Liver (tissue), 10 donors: ENCODE measurements at places on chromosomes 2 and 18. TPM values are rescaled to one million over a fixed set of nuclear protein-coding genes. Genes with fewer than 3 reads are reported as not detected.
A peak's percentile ranks its signal among the peaks of the same experiment; 100 is the strongest.

- no peak overlapping the region for H3K27ac ChIP-seq
- H3K4me3 ChIP-seq = no peak overlapping the region
- no peaks in the 10 kb centered on the region for H3K27me3 ChIP-seq
- DNase-seq = no peak
- H3K4me1 ChIP-seq = no peaks in the 10 kb centered on the region
These were observed 4.8 kb upstream of the IGFBP5 start for GRCh38 chr2:216700088-216700567.

The KIF5C gene
- total RNA-seq = 0.14 TPM

DNA sequence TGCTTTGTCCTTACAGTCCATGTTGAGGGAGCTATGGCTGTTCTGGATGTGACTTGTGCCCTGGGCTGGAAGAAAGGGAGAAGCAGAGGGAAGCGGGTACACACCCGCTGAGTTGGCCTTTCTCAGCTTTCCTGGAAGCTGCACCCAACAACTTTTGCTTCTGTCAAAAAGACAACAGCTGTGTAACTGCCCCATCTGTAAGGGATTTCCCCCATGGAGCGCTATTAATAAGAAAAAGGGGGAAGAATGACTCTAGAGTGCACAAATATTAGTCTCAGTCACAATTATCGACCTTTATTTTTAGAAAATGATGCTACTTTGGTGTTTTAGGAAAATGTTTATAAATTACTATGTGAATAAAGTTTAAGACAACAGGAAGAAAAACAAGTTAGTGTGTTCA, 368.3 kb downstream of the RAD51AP2 start:
- no peaks in the 10 kb centered on the region for H3K4me1 ChIP-seq
- DNase-seq = no peak
- no peaks in the 10 kb centered on the region for H3K36me3 ChIP-seq
- no peak overlapping the region for H3K27ac ChIP-seq
- H3K4me3 ChIP-seq = no peak overlapping the region

The TSPYL6 gene
- not detected for total RNA-seq

The CFAP53 gene
- total RNA-seq = 0.09 TPM

The RPE gene
- total RNA-seq = 50.1 TPM

The APOB gene
- total RNA-seq = 2,357 TPM

DNA sequence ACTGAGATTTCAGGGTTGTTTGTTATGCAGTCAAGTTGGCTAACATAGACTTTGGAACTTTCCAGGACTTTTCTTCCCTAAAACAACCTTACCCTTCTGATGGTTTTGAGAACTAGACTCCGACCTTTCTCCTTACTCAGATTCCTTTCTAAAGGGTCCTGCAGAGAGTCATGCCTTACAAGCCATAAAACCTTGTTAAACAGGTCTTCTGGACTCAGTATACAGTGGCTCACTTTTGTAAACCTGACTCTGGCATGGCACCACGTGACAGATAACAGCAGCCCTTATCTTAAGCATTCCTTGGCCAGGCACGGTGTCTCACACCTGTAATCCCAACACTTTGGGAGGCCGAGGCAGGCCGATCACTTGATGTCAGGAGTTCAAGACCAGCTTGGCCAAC, 253.2 kb upstream of the RAB6C start:
- no peaks in the 10 kb centered on the region for H3K36me3 ChIP-seq
- H3K27me3 ChIP-seq = no peaks in the 10 kb centered on the region
- H3K4me3 ChIP-seq = no peak overlapping the region
- no peak for DNase-seq
- H3K27ac ChIP-seq = no peak overlapping the region
- H3K4me1 ChIP-seq = no peaks in the 10 kb centered on the region

The RGPD4 gene
- not detected for total RNA-seq

DNA sequence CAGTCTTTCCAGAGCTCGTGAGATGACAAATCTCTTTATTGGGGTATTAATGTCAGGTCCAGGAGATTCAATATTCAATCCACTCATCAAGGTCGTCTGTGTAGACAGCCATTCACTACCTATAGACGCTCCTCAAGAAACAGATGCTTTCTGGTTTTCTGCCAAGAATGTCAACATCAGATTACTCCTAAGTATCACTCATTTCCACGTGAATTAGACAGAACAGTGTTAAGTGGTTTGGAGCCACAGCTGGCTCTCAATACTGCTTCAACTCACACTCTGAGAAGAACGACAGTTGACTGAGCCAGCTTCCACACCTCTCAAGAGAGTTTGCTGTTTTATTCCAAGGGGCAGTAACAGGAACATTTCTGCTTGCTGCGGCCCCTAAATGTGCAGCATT, 113.5 kb upstream of the NEDD4L start:
- no peak overlapping the region for H3K4me3 ChIP-seq
- peaks cover 5% of the 10 kb centered on the region for H3K4me1 ChIP-seq
- H3K36me3 ChIP-seq = no peaks in the 10 kb centered on the region
- DNase-seq = no peak
- peak overlapping the region; percentile 38 for H3K27ac ChIP-seq

- no peak for DNase-seq
- H3K27me3 ChIP-seq = no peaks in the 10 kb centered on the region
- H3K27ac ChIP-seq = no peak overlapping the region
- H3K4me1 ChIP-seq = no peaks in the 10 kb centered on the region
These were observed 188.0 kb upstream of the PARD3B start for GRCh38 chr2:204357286-204357685.

DNA sequence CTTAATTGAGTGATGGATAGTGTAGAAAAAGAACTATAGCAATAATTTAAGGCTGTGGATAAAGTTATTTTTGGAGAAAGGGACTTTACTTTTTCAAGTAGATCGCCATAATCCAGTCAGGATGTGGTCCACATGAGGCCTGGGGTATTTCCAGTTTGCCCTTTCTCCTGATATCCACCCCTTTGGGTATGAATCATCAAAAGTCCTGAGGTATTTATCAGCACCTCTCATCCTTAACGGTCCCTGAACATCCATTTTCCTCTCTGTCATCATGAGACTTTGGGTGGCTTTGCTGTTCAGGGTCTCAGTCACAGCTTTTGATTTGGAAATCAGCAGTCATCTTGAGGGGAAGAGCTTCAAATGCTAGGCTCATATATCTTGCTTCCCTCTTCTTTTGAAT, 39.3 kb upstream of the ELAC1 start:
- peaks cover 22% of the 10 kb centered on the region for H3K36me3 ChIP-seq
- H3K4me3 ChIP-seq = no peak overlapping the region
- H3K27me3 ChIP-seq = no peaks in the 10 kb centered on the region
- DNase-seq = no peak

- no peak for DNase-seq
- no peaks in the 10 kb centered on the region for H3K36me3 ChIP-seq
- no peak overlapping the region for H3K27ac ChIP-seq
- H3K4me3 ChIP-seq = no peak overlapping the region
These were observed 169.1 kb downstream of the TMEFF2 start for GRCh38 chr2:192025637-192026036.

GRCh38 chr18:63119647-63120046, 199.9 kb downstream of the BCL2 start:
- no peak overlapping the region for H3K27ac ChIP-seq
- no peaks in the 10 kb centered on the region for H3K27me3 ChIP-seq
- H3K4me3 ChIP-seq = no peak overlapping the region
- no peak for DNase-seq

The ANKRD23 gene
- total RNA-seq = 4.2 TPM

DNA sequence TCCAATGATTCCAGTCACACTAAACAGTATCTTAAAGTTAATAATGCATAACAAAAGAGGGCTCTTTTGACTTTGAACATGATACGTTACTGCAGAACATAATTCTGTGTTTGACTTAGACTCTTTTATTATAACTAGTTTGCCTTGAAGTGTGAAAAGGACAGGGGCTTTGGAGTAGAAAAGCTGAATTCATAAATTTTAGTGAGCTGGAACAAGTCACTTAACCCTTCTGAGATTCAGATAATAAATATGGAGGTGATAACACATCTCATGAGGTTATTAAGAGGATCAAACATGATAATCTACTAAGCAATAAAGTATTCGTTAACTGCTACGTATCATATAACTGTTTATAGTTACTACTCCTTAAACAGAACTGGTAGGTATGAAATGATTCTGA, 44.7 kb upstream of the FLACC1 start:
- H3K4me1 ChIP-seq = peaks cover 5% of the 10 kb centered on the region
- H3K27me3 ChIP-seq = no peaks in the 10 kb centered on the region
- peaks cover 12% of the 10 kb centered on the region for H3K36me3 ChIP-seq
- no peak overlapping the region for H3K4me3 ChIP-seq

DNA sequence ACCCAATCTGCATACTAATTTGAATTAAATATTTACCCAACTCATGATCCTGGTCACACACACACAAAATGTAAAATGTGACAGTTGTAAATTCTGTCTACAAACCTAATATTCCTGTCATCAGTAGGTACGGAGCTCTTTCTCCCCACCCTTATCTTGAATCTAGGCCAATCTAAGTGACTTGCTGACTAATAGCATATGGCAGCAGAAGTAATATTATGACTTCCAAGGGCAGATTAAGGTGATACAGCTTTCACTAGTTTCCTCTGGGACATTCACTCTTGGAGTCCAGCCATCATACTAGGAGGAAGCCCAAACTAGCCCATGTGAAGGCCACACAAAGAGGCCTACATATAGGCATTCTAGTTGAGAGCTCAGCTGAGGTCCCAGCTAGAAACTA, 89.4 kb downstream of the TMEM131 start:
- no peak for DNase-seq
- no peak overlapping the region for H3K4me3 ChIP-seq
- H3K27me3 ChIP-seq = no peaks in the 10 kb centered on the region
- H3K4me1 ChIP-seq = no peaks in the 10 kb centered on the region
- H3K27ac ChIP-seq = no peak overlapping the region
- peaks cover 4% of the 10 kb centered on the region for H3K36me3 ChIP-seq

- no peak overlapping the region for H3K27ac ChIP-seq
- H3K27me3 ChIP-seq = no peaks in the 10 kb centered on the region
These were observed 226.0 kb downstream of the PTPRM start for GRCh38 chr18:7793100-7793499.

- H3K27ac ChIP-seq = peak overlapping the region; percentile 51
- DNase-seq = no peak
- no peak overlapping the region for H3K4me3 ChIP-seq
- peaks cover 3% of the 10 kb centered on the region for H3K4me1 ChIP-seq
These were observed 258.7 kb upstream of the LINC00305 start for GRCh38 chr18:64407606-64408005.
